NCI-H2029 (cell line): ENCODE measurements at places on chromosomes 12 and 14.

DNA sequence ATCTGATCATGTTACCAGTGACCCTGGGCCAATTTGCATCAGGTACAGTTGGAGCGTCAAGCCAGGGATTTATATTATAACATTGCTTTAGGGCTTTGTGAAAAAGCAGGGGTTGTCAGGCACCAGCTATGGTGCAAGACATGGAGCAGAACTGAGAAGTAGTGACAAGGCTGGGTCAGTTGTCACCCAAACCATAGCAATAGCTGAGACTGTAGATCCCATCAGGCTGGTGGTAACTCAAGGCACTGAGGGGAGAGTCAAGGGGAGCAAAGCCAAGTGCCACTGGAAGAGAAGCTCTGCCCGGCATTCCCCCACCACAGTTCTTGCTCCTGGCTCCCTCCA, 16.9 kb downstream of the BCL2L14 start:
- no peak for DNase-seq

DNA sequence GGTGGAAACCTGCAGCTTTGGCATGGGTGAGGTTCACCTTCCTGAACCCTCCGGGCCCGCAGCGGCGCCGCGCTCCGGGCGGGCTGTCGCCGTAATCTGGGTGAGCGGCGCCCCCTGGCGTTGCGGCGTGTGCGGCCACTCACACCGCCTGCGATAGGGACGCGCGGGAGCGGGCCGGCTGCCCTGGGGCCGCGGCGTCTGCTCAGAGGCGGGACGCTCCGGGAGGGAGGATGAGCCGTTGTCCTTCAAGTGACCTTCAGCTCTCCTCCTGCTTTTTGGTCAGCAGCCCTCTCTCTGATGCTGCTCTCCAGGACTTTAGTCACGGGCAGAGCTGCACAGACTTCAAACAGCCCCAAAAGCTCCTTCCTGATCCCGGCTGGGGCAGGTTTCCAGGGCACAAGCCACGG, 211.7 kb upstream of the FKBP4 start:
- peak; percentile 42 for DNase-seq

- DNase-seq: no peak
Observed at GRCh38 chr14:29927376-29928116, at the start of gene PRKD1. Gene PRKD1, minus strand, starts transcription at chr14:29927847.

- DNase-seq: no peak
Observed at GRCh38 chr14:84108746-84109457, 1421.0 kb upstream of the FLRT2 start.

GRCh38 chr14:89187501-89187900, 229.5 kb downstream of the FOXN3 start:
- no peak for DNase-seq

DNA sequence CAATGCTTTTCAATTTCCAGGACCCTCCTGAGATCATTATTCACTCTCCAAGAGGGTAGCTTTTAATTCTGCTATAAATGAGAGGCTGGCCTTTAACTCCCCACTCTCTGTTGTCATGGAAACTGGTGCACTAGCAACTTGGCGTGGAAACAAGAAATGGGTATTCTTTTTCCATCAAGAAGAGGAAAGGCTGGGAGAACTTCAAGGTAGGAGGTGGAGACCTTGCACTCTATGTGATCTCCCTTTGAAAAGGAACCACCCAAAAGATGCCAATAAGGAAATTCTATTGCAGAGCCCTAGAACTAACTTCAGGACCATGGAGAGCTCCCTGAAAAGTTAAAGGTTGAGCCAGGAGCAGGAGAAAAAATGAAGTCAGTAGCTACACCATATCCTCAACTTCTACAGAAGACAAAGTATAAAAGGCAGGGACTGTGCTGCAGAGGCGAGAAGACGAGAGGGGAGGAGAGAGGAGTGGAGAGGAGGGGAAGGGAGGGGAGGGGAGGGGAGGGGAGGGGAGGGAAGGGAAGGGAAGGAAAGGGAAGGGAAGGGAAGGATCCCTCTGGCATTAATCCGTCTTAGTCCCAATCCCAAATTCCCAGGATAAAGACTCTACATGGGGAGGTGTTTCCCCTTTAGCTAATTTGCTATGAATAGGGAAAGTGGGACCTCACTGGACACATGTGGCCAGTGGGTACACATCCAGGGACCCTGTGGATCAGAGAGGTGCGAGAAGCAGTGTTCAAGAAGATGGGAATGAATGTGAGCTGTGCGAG, 46.7 kb upstream of the FICD start:
- no peak for DNase-seq

DNA sequence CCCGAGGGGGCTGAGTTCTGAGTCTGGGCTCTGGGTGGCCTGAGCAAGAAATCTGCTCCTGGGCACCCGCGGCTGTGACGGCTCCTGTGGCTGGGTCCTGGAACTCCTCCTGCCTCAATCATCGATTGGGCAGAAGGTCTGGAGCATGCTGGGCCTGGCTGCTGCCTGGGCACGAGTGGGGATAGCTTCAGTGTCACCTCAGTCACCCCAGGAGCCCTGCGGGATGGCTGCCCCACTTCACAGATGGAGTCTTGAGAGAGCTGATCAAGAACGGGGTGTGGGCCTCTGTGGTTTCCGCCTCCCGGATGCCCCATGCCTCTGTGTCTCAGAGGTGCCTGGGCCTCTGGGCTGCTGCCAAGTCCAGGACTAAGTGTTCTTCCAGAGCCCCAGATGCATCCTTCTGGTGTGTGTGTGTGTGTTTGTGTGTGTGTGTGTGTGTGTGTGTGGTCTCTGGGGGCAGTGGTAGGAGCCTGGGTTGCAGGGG, 185.6 kb upstream of the C14orf180 start:
- no peak for DNase-seq

- no peak for DNase-seq
Observed at GRCh38 chr12:3364661-3365462, 126.1 kb upstream of the PRMT8 start.

GRCh38 chr12:111764120-111764821, 2.5 kb upstream of the ALDH2 start:
- DNase-seq: no peak

- DNase-seq: no peak
Observed at GRCh38 chr14:91402348-91402747, 15.3 kb downstream of the CCDC88C start.

GRCh38 chr12:53381731-53382630, 2.0 kb downstream of the SP1 start:
- DNase-seq: no peak

DNA sequence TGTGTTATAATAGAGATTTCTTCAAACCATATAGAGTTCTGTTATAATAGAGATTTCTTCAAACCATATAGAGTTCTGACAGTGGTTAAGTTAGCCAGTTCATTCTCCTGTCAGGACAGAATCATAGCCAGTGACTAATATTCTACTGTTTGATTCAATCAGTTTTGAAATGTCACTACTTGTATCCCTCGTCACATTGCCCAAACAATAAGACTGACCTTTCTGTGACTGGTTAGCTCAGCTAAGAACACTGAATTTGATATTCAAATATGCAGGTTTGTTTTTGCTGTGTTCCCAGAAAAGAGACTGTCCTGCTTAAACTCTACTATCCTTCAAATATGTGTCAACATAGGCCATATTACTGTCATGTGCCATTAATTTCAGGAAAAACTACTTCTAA, 74.4 kb downstream of the ALG10B start:
- DNase-seq: no peak

GRCh38 chr14:54554401-54554800, 12.5 kb upstream of the SAMD4A start:
- no peak for DNase-seq

GRCh38 chr12:123141615-123142517, 9.0 kb downstream of the PITPNM2 start:
- no peak for DNase-seq

DNA sequence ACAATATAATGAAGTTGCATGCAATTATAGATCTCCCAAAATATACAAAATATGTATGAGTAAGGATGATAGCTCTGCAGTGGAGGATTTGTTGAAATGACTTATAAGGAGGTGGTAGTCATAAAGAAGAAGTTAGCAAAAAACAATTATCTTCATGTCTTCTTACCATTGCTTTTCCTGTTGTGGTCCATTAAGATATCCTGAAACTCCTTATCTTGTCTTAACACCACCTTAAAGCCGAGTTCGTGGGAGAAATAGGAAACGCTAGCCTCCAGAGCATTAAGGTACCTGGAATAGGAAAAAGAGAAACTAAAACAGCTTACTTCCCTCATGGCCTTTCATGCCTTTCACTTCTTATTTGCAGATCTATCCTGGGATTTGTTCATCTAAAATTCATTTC, 15.2 kb downstream of the GUCY2C start:
- DNase-seq: no peak

- DNase-seq: no peak
Observed at GRCh38 chr12:76855271-76855670, 23.5 kb downstream of the CSRP2 start.

DNA sequence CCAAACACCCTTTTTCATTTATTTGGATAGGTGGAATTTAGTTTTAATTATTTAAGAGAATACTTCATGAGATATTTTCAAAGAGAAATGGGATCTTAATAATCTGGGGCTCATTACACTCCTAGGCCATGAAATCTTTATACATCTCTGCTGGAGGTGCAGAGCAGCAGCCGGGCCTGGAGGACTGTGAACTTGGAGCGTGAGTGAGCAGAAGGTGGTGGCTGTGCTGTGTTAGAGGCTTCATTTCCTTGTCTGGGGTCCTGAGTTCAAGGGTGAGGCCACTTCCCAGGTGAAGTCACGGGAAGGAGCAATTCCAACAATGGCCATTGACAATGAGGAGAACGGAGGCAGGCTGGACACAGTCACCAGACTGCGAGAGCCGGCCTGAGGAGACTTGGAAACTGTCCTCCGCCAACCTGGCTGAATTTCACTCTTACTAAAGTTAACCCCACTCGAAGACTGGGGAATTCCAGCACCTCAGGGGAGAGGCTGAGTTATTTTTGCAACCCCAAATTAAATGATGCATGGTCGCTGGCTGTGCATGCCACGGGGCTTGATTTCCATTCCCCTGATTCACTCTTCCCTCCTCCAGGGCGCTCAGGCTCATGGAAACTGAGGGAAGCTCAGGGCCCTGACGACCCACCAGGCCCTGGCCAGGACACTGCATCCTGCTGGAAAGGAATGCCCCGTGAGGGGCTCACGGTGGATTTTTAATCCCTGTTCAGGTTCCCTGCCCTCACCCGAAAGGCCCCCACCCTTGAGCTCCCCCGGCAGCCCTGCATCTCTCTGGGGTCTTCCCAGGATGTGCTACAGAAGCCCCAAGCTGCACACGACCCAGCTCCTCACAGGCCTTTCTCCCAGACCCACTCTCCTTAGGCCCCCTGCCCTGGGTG, 22.6 kb upstream of the TRAF3 start:
- no peak for DNase-seq

DNA sequence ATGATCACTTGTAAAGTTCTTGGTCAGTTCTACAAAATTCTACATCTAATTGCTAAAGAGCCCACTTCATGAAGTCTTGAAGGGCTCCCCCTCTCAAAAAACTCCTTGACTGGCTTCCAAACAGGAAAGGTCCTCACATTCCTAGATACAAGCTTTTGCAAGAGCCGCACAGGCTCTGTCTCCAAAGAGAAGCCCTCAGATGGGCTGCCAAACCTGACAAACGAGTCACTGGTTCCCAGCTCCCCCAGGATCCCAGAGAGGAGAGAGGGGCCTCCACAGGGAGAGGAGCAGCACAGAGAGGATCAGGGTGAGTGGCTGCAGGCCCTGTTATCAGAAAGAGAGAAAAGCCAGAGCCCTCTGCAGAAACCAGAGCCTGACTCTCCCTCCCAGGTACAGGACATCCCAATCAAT, 5.8 kb downstream of the NID2 start:
- DNase-seq: no peak

DNA sequence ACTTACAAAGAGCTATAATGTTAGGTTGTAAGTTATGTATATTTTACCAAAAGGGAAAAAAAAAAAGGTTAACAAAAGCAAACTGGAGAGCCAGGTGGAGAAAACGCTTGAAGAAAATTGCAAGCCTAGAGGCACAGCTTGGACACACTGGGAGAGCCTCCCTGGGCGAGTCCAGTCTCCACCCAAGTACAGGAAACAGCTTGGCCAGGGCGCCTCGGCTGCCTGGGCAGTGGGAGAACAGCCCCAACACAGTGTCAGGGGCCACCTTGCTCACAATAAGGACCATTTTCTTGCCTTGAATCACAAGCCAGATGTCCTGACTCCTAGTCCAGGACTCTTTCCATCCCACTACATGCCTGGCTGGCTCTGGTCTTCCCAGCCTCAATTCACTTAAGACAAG, 33.3 kb downstream of the TTC7B start:
- no peak for DNase-seq

DNA sequence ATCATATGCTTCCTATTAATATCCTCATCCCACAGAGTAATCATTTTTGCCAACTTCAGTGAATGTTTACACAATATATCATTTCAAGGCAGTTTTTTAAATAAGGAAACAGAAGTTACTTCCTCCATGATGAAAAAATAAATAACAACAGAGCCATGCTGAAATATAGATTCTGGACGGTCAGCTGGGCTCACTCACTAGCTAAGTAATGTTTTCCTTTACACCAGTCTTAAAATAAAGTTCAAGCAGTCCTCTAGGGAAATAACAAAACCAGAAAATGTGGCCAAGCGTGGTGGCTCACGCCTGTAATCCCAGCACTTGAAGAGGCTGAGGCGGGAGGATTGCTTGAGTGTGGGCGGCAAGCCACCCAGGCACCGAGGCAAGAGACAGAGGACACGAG, 28.7 kb downstream of the AICDA start:
- no peak for DNase-seq

DNA sequence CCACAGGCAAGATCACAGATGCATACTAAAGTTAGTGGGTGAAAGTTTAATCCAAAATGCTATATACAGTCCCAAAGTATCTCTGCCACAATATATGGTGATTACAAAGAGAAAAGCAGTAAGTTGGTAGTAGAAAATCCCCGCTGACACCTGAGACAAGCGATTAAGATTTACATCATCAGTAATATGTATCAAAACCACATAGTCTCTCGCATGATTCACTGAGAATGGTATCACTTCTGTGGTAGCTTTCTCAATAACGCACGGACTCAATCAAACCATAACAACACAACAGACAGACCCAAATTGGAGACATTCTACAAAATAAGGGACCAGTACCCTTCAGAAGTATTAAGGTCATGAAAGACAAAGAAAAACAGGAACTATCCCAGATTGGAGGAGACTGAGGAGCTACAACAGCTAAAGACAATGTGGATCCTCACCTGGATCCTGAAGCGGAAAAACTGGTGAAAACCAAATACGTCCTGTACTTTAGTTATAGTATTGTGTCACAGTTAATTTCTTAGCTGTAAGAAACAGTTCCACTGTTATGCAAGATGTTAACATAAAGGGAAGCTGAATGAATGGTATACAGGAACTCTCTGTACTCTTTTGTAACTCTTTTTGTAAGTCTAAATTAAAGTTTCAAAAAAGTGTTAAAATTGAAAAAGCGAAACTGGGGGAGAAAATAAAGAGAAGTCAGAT, 51.0 kb downstream of the SPTLC2 start:
- DNase-seq: no peak

GRCh38 chr12:80513211-80513610, 69.2 kb downstream of the PTPRQ start:
- DNase-seq: no peak
